GM19239 (cell line): ENCODE measurements at places on chromosomes 3 and 15.

DNA sequence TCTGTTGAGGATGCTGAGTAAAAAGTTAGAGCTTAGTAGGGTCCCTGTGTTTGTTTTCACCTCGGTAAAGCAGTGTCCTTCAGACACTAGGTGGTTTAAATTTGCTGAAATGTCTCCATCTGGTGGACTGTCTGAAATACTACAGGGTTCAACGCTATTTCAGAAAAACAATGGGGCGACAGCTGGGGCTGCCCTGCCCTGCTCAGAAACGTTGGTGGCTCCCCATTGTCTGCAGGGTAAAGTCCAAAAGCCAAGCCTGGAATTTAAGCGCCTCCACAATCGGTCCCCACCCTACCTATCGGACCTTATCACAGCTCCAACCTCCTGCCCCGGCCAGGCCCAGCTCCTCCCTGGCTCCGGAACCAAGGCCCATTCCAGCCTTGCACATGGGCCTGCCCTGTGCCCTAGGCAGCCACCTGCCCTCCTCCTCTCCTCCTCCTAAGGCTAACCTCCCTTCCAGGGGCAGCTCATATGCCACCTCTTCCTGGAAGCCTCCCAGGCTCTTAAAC, 4.3 kb upstream of the TSEN2 start:
- peak; percentile 53 for DNase-seq

GRCh38 chr3:26614006-26614685, 8.4 kb upstream of the LRRC3B start:
- DNase-seq = no peak

GRCh38 chr15:58761010-58761388, 10.1 kb upstream of the MINDY2 start:
- no peak for DNase-seq

DNA sequence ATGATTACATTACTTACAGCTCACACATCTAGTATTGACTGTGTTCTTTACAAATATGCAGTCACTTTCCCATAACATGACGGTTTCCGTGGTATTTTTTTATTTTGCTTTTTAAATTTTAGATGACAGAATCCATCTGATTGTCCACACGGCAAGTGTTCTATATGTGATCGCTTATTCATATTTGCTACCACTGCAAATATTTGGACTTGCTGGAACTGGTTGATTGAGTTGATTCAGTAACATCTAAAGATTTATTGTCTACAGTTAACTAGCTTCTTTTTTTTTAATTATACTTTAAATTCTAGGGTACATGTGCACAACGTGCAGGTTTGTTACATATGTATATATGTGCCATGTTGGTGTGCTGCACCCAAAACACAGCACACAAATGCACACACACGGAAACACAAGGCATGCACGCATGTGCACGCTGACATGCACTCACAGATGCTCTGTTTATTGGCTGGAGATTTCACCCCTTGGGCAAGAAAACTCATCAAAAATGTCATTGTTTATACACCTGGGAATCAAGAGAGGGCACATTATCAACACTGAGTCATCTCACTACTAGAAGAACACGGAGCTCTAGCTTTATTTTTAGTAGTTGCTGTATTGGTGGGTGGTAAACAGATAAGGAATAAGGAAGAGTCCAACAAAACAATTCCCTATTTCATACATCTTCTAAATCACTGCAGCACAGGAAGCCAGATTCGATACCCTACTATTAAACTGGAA, 16.4 kb downstream of the ARRDC4 start:
- no peak for DNase-seq

GRCh38 chr3:123047062-123047319, 19.4 kb upstream of the SEMA5B start:
- DNase-seq = no peak

GRCh38 chr15:66085128-66085527, 168.4 kb downstream of the MEGF11 start:
- DNase-seq = no peak

GRCh38 chr3:127184870-127185216, 8.1 kb upstream of the PRR23E start:
- DNase-seq = no peak

DNA sequence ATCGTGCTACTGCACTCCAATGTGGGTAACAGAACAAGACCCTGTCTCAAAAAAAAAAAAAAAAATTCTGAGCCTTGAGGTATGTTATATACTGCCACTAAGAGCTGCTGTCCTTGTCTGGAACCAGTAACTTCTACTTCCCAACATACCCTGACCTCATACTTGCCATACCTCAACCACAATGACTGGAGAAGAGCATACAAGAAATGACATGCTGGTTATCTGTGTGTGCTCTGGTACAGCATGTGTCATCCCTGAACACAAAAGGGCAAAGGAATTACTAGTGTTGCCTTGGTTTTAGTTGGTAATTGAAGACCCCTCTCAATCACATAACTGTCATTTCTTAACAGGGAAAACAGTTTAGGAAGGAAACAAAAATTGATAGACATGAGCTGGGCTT, 54.5 kb downstream of the MRPS25 start:
- DNase-seq = no peak

GRCh38 chr15:62365795-62366442, 200.8 kb upstream of the C2CD4B start:
- no peak for DNase-seq

GRCh38 chr3:180359953-180360279, 242.0 kb upstream of the TTC14 start:
- no peak for DNase-seq

- DNase-seq = no peak
Observed at GRCh38 chr3:184656458-184656828, 55.4 kb downstream of the MAGEF1 start.

- DNase-seq = no peak
Observed at GRCh38 chr3:8489278-8489792, 12.3 kb upstream of the LMCD1 start.

DNA sequence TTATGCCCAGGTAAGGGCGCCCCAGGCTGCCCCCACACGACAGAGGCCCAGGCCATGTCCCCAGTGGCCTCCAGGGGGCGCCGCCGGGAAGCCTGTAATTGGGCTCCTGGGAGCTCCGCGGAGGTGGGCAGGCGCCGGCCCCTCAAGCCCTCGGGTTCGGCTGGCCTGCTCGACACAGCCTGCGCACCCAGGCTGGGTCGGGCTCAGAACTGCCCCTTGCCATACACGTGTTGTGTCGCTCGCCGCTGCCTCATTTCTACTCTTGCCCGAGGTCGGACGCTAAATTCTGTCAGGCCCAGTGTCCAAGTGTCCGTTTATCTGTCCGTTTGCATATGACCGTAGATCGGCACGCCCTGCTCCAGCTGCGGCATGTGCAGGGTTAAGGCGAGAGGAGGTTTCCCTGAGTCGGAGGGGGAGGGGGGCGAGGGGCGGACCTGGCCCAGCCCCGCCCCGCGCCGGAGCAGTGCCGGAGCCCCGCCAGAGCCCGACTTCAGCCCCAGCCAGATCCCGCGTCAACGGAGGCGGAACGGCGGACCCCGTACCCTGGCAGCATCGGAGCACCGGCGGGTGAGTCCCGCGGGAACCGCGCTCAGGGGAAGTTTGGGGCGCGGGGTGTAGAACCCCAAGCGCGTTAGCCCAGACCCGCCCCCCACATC, at the start of gene KLHDC8B:
KLHDC8B (plus strand) TSS at position 480 of the 656 bp plus-strand sequence. CDS start 1,172 bp downstream, outside the sequence.
- DNase-seq = peak; percentile 90

- peak; percentile 40 for DNase-seq
Observed at GRCh38 chr3:183591881-183592521, 36.5 kb upstream of the KLHL6 start.

- DNase-seq = no peak
Observed at GRCh38 chr3:139117136-139117675, 72.5 kb upstream of the PRR23C start.

DNA sequence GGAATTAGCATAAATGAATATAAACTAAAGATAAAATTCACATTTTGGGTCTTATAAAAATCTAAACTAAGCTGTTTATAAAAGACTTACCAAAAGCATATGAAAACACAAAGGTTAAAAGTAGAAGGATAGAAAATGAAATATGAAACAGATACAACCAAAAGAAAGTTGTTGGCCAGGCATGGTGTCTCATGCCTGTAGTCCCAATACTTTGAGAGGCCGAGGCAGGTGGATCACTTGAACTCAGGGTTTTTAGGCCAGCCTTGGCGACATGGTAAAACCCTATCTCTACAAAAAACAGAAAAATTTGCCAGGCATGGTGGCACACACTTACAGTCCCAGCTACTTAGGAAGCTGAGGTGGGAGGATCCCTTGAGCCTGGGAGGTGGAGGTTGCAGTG, 51.0 kb downstream of the CPA3 start:
- DNase-seq = no peak

- no peak for DNase-seq
Observed at GRCh38 chr3:131543714-131544113, 40.9 kb upstream of the MRPL3 start.

DNA sequence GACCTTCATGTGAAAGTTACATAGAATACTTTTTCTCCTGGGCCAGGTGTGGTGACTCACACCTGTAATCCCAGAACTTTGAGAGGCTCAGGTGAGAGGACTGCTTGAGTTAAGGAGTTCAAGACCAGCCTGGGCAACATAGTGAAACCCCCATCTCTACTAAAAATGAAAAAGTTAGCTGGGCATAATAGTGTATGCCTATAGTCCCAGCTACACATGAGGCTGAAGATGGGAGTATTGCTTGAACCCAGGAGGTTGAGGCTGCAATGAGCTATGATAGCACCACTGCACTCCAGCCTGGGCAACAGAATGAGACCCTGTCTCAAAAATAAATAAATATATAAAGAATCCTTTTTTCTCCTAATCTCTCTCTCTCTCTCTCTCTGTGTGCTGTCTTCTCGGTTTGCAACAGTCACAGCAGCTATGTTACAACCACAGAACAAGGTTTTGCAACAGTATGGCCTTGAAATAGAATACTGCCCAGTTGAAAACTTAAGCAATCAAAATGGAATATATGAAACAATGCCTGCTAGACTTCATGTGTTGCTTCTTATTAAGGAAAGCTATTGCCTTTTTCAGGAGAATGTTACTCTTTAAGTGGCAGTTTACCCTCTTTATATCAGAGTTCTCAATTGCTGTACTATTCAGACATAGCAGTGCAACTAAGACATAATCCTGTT, 12.3 kb upstream of the DENND4A start:
- DNase-seq = no peak

DNA sequence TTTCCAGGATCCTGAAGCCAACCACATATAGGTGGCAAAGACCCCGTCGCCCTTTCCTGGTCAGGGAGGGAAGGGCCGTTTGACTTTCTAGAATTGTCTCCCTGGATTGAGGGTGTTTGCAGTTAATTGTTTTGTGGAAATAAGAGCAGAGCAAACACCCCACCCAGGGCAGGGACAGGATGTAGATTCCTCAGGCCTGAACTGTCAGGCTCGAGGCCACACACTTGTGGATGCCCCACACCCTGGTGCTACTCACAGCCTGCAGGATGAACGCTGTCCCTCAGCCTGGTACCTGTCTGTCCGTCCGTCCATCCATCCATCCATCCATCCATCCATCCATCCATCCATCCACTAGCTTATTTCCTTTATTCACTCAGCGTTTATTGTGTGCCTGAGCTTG, 29.9 kb upstream of the FLNB start:
- no peak for DNase-seq
